ENCODE measurements at places on chromosomes 3 and 15.

- DNase-seq, result no peak
Measured at GRCh38 chr3:195508185-195508584, 34.9 kb downstream of the PPP1R2 start.

DNA sequence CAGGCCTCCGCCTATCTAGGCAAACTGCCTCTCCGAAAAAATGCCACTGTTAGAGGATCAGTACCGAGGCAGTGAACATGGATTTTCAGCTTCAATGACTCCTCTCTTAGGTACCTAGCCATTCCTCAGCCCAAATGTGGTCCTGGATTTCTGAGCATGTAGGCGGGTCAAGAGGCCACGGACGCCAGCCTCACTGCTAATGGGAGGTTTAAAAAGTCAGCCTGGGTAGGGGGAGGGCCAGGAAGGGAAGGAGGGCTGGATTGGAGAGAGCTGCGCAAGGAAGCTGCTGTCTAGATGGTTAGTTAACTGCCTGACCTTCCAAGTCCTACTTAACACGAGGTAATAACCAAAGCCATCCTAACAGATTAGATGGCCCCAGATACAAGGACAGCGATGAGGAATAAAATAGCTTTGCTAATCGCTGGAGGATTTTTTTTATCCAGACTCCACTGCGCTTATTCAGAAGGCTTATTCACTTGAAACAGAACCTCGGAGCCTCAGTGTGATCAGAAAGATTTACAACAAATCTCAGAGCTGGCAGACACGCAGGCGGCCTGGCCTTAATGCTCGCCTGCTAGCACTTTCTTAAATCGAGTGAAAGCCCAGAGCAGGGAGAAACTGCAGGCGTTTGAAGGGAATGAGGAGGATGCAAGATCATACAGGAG is 34.3 kb downstream of the TLE3 start:
- DNase-seq, result no peak

DNA sequence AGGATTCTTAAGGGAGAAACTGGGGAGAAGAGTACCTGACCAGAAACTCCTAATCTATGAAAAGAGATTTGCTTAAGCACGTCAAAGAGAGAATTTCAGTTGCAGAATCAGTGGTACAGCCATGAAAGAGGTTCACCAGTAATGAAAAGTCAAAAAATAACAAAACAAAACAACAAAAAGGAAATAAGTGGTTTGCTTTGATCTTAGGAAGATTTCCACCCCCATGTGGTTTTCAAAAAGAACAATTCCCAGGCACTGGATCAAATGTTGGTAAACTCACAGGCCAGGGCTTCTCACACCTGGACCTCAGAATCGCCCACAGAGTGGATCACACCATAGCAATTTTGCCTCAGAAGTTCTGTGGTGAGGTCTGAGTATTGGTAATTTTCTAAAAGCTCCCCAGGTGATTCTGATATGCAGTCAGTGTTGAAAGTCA is 67.5 kb downstream of the TMEM39A start:
- no peak for DNase-seq

GRCh38 chr3:86451749-86452148 is 539.2 kb downstream of the VGLL3 start:
- no peak for DNase-seq

DNA sequence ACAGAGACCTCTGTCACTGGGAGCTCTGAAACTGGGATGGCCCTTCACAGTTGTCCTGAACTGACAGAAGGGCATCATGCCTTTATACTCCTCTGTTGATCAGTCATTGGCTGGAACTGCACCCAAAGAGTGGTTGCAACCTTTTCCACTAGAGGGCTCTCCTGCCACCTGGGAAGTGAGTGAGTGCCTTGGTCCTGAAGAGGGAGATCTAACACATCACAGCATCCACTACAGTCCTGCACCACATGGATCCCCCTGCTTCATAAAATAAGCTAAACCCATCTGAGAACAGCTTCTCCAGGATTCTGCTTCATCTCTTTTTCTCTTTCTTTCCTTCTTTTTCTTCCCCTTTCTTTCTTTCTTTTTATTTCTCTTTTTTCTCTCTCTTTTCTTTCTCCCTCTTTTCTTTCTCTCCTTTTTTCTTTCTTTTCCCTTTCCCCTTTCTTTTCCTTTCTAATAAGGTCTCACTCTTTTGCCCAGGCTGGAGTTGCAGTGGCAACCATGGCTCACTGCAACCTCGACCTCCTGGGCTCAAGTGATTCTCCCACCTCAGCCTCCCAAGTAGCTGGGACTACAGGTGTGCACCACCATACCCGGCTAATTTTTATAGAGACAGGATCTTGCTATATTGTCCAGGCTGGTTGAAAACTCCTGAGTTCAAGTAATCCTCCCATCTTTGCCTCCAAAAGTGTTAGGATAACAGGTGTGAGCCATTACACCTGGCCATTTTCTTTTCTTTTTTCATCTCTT is 42.8 kb upstream of the RAF1 start:
- DNase-seq, result peak; percentile 79

GRCh38 chr15:60580650-60581376 is 101.9 kb upstream of the ICE2 start:
- DNase-seq, result no peak
